ENCODE measurements at places on chromosomes 7 and 10. TPM values are rescaled to one million over a fixed set of nuclear protein-coding genes. Genes with fewer than 3 reads are reported as not detected.

- no peak overlapping the region for H3K4me3 ChIP-seq
- H3K4me1 ChIP-seq, result peaks cover 10% of the 10 kb centered on the region
- DNase-seq, result no peak
- no peaks in the 10 kb centered on the region for H3K27me3 ChIP-seq
These were observed 106.0 kb downstream of the COL26A1 start for GRCh38 chr7:101468546-101469275.

DNA sequence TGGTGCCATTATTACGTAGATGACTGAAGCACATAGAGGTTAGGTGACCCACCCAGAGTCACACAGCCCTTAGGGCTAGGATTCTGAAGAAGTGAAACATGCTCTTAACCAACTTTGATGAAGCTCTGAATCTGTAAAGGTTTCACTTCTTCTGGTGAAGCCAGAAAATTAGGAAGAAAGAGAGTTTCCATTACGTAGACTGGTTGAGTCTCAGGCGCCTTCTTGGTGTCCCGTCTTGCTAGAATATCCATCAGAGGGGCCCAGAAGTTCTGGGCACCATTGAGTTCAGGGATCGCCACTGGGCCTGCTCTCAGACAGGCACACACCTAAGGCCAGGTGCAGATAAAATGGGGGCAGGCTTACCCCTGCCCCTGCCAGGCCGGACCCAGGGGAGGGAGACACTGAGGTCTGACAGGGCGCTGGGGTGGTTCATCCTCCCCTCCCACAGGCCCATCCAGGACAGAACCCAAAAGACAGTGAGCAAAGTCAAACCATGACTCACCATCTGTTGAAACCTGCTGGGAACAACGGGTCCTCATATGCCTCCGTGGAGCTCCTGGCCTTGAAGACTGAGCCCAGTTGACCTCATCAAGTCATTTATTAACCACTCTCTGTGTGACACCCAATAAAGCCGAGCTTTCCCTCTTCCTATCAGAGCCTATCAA lies 33.2 kb downstream of the DRGX start:
- no peaks in the 10 kb centered on the region for H3K36me3 ChIP-seq
- H3K27me3 ChIP-seq, result peaks cover 5% of the 10 kb centered on the region
- no peak overlapping the region for H3K27ac ChIP-seq
- DNase-seq, result no peak
- no peaks in the 10 kb centered on the region for H3K4me1 ChIP-seq

- DNase-seq, result no peak
- no peaks in the 10 kb centered on the region for H3K4me1 ChIP-seq
These were observed 49.6 kb downstream of the POLL start for GRCh38 chr10:101538446-101538845.

- DNase-seq, result no peak
- no peaks in the 10 kb centered on the region for H3K27me3 ChIP-seq
- no peaks in the 10 kb centered on the region for H3K4me1 ChIP-seq
- no peak overlapping the region for H3K4me3 ChIP-seq
- no peaks in the 10 kb centered on the region for H3K36me3 ChIP-seq
These were observed 443.0 kb upstream of the MGMT start for GRCh38 chr10:129024046-129024445.

The DMBT1 gene
- not detected for total RNA-seq

- DNase-seq, result no peak
- no peaks in the 10 kb centered on the region for H3K4me1 ChIP-seq
- no peaks in the 10 kb centered on the region for H3K36me3 ChIP-seq
- H3K27me3 ChIP-seq, result no peaks in the 10 kb centered on the region
- no peak overlapping the region for H3K4me3 ChIP-seq
These were observed 58.7 kb upstream of the COL1A2 start for GRCh38 chr7:94336009-94336408.

- no peaks in the 10 kb centered on the region for H3K27me3 ChIP-seq
- no peaks in the 10 kb centered on the region for H3K36me3 ChIP-seq
- no peak overlapping the region for H3K4me3 ChIP-seq
These were observed 12.6 kb downstream of the KLLN start for GRCh38 chr10:87850742-87851205.

The PDE1C gene
- not detected for total RNA-seq

The RTKN2 gene
- 5.1 TPM for total RNA-seq

GRCh38 chr7:116443101-116443523 lies 56.4 kb upstream of the CAV2 start:
- no peaks in the 10 kb centered on the region for H3K36me3 ChIP-seq
- peaks cover 15% of the 10 kb centered on the region for H3K27me3 ChIP-seq
- H3K4me1 ChIP-seq, result no peaks in the 10 kb centered on the region
- DNase-seq, result no peak

DNA sequence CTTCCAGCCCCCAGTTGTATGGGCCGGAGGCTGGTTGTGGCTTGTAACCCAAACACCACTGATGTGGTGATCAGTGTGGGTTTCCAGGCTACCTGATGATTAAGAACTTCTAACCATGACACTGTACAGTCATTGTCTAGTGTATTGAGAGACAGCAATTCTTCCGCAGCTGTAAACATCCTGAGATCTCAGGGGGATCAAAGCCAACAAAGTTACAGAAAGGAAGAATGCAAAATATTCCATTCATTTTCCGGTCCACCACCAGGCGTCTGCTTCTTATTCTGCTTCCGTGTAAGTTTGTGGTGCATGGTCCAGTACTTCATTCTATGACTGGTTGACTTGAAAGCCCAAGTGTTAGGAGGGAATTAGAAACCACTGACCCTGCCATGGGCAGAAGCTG lies 10.3 kb upstream of the GLI3 start:
- H3K4me3 ChIP-seq, result no peak overlapping the region
- no peaks in the 10 kb centered on the region for H3K36me3 ChIP-seq
- no peak for DNase-seq

GRCh38 chr7:137578541-137578940 lies 235.0 kb upstream of the PTN start:
- H3K27me3 ChIP-seq, result no peaks in the 10 kb centered on the region
- no peak for DNase-seq
- no peaks in the 10 kb centered on the region for H3K4me1 ChIP-seq

DNA sequence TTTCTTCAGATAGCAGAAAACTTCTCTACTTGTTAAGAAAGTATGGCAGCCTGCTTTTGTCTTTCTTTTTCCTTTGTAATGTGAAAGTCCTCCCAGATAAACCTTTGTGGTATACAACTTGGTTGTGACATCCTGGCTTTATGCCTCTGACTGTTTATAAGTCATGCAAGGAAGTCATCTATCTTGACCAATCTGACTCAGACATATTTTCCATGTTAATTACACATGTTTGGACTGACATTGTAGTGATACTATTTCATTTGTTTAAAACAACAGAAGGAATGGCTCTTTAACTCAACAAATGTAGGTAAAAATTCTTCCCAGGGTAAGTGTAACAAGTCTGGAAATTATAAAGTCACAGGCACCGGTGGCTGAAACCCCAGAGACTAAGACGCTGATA lies 341.6 kb upstream of the MEOX2 start:
- no peak for DNase-seq
- no peaks in the 10 kb centered on the region for H3K27me3 ChIP-seq
- H3K4me3 ChIP-seq, result no peak overlapping the region
- H3K27ac ChIP-seq, result no peak overlapping the region
- no peaks in the 10 kb centered on the region for H3K4me1 ChIP-seq
- no peaks in the 10 kb centered on the region for H3K36me3 ChIP-seq

The FBXL13 gene
- 0.63 TPM for total RNA-seq

The TRIM50 gene
- not detected for total RNA-seq

- H3K27ac ChIP-seq, result peak overlapping the region; percentile 93
- DNase-seq, result no peak
These were observed 66.2 kb upstream of the PDGFA start for GRCh38 chr7:585873-586272.

DNA sequence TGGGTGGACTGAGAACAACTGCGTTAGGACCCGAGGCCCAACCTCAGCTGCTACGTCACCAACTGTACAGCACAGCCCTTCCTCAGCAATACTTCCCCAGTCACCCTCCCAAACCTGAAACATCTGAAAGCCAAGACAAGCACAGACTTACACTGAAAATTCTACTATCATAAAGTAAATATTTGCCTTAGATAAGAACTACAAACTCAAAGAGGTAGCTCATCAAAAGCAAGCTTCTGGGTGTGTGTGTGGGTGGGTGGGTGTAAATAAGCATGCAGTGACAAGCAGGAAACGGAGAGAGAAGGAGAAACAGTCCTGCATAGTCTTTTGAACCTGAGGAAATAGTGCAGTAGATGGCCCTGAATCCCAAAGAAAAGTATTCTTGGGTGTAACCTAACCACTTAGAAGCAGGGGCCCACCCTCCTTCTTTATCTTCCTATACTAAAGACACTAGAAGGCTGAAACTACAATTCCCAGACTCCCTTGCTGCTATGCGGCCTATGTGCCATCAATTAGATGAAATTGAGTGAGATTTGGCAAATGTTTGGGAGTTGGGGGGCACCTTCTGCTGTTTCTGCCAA lies 18.7 kb downstream of the SLC25A13 start:
- no peaks in the 10 kb centered on the region for H3K27me3 ChIP-seq
- H3K4me1 ChIP-seq, result peaks cover 46% of the 10 kb centered on the region
- H3K27ac ChIP-seq, result peak overlapping the region; percentile 25
- DNase-seq, result no peak
- H3K4me3 ChIP-seq, result no peak overlapping the region
- H3K36me3 ChIP-seq, result peaks cover 6% of the 10 kb centered on the region

DNA sequence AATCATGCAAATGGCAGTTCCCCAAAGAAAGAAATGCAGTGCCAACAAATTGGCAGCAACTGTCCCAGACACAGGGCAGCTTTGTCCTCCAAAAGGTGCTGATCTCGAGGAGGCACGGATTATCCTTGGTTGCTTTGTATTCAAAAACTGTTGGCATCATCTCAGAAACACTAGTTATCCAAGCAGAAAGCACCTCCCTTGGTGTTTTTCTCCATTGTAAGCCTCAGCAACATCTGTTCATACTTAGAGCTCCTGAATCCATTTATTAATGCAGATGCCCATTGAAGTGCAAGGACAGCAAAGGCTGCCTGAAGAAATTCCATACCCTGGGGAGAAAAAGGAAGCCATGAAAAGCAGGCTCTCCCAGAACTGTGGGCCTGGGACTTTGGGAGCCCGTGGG lies 1.1 kb upstream of the NPS start:
- no peak for DNase-seq
- no peak overlapping the region for H3K27ac ChIP-seq
- no peaks in the 10 kb centered on the region for H3K4me1 ChIP-seq
- no peak overlapping the region for H3K4me3 ChIP-seq
- no peaks in the 10 kb centered on the region for H3K36me3 ChIP-seq

- peaks cover 5% of the 10 kb centered on the region for H3K36me3 ChIP-seq
- peak overlapping the region; percentile 21 for H3K4me3 ChIP-seq
- no peaks in the 10 kb centered on the region for H3K27me3 ChIP-seq
- peak; percentile 66 for DNase-seq
These were observed 79.8 kb downstream of the ABI1 start for GRCh38 chr10:26780793-26781601.

GRCh38 chr10:51651063-51651462 lies 48.3 kb downstream of the CSTF2T start:
- H3K4me3 ChIP-seq, result no peak overlapping the region
- H3K27ac ChIP-seq, result no peak overlapping the region
- no peaks in the 10 kb centered on the region for H3K36me3 ChIP-seq
- no peak for DNase-seq
- H3K27me3 ChIP-seq, result peaks cover 3% of the 10 kb centered on the region
- H3K4me1 ChIP-seq, result no peaks in the 10 kb centered on the region

The OR2A1 gene
- not detected for total RNA-seq

DNA sequence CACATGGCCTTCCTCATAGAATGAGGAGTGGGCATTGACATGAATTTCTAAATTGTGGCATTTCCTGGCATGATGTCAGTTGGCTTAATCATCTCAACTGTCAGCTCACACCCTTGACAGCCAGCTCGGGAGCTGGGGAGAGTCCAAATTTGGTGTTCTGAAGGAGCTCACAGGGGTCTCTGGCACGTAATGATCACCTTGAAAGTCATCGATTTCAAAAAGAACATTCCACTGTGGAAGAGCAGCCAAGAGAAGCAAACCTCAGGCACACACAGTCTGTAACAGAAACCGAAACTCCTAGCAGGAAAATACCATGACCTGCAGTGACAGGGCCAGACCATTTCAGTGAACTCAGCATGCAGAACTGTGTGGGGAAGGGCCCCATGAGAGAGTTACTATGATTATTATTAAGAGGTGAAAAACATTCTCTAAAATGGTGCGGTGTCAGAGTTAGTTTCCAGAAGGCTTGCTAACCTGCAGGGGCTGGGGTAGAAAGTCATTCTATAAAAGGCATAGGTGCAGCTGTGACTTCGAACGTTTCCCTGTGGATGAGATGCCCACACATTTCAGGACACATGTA lies 26.4 kb upstream of the KLF6 start:
- no peak overlapping the region for H3K27ac ChIP-seq
- no peaks in the 10 kb centered on the region for H3K27me3 ChIP-seq
- H3K4me1 ChIP-seq, result peaks cover 86% of the 10 kb centered on the region
- DNase-seq, result peak; percentile 82
- H3K4me3 ChIP-seq, result peak overlapping the region; percentile 59
